Liver (tissue), 10 donors: ENCODE measurements at places on chromosomes 2 and 18. TPM values are rescaled to one million over a fixed set of nuclear protein-coding genes. Genes with fewer than 3 reads are reported as not detected.

CNDP1 gene
- 21.1 TPM for polyA plus RNA-seq

SCTR gene
- 0.47 TPM for polyA plus RNA-seq

TUBB8B gene
- not detected for polyA plus RNA-seq

LMAN1 gene
- 120 TPM for polyA plus RNA-seq

FBXO41 gene
- 0.06 TPM for polyA plus RNA-seq

PSTPIP2 gene
- 4.0 TPM for polyA plus RNA-seq

TBR1 gene
- polyA plus RNA-seq, result not detected

PSMA8 gene
- polyA plus RNA-seq, result not detected

KIF1A gene
- polyA plus RNA-seq, result 0.21 TPM

LYPD6B gene
- polyA plus RNA-seq, result 0.14 TPM
